ENCODE measurements at places on chromosomes 1 and 21.

GRCh38 chr1:115606305-115606704 lies 35.5 kb upstream of the VANGL1 start:
- no peak for DNase-seq

- no peak for DNase-seq
These were observed 43.1 kb upstream of the IGSF21 start for GRCh38 chr1:18064534-18064933.

DNA sequence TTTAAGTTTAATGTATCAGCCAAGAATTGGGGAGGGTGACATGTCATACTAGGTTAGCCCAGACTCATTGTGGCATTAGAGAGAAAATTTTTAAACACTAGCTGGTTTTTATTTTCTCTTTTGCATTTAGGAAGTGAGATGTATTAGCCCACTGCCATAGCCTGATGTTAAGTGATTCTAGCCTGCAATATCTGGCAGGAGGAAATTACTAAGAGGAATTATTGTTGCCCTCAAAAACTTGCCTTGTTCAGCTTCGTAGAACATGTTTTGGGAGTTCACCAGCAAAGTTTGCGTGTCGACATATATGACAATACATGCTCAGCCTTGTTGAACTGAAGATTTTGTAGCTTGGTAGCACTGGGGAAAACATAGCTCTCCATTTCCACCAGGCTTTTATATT lies 12.5 kb downstream of the ADAM30 start:
- no peak for DNase-seq

GRCh38 chr21:25733859-25734653 lies 648 bp downstream of the ATP5PF start:
- no peak for DNase-seq

- peak; percentile 12 for DNase-seq
These were observed 17.7 kb downstream of the NFYC start for GRCh38 chr1:40709100-40709801.

- DNase-seq = no peak
These were observed 544.9 kb upstream of the NEGR1 start for GRCh38 chr1:72827278-72827677.
